AG04450 (cell line): ENCODE measurements at places on chromosomes 3 and 15. TPM values are rescaled to one million over a fixed set of nuclear protein-coding genes. Genes with fewer than 3 reads are reported as not detected.

The UMPS gene
- 25.3 and 27.9 TPM in 2 replicates for polyA plus RNA-seq

The TNFSF10 gene
- polyA plus RNA-seq, result 1.8 and 2.3 TPM in 2 replicates

- DNase-seq, result no peak
Measured at GRCh38 chr15:60571008-60571420, 92.1 kb upstream of the ICE2 start.

The GSK3B gene
- polyA plus RNA-seq, result 40.0 and 43.4 TPM in 2 replicates

The FEM1B gene
- 46.5 and 55.1 TPM in 2 replicates for polyA plus RNA-seq

DNA sequence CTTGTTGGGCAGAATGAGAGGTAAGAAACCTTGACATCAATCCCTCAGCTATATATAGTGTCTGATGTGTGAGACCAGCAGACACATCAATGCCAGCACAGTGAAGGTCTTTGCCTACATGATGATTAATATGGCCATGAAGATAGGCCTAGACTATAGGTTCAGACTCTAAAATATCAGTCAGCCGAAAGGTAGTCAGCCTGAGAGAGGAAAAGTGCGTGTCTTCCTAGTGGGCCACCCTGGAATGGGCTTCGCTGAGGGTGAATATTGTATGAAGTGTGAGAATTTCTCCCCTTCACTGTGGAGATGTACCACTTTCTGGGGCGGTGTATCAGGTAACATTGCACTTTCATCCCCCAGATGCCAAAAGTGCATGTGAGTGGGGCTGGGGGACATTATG, 33.0 kb upstream of the EPHB1 start:
- DNase-seq, result no peak

DNA sequence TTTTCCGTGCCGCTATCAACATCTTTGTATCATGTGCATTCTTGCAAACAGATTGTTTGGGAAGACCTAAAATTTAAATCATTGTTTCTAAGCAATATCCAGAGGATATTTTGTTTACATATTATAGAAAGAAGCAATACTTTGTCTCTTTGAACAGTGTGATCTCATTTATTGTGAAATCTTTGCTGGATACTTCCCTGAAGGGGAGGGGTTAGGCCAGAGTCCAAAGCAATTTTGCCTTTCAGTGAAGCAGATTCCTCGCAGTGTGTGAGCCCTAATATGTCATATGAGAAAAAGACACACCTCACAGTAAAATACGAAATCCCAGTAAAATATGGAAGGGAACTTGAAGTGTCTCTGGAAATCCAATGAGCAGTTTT, 158.7 kb upstream of the SLCO3A1 start:
- DNase-seq, result peak; percentile 15

DNA sequence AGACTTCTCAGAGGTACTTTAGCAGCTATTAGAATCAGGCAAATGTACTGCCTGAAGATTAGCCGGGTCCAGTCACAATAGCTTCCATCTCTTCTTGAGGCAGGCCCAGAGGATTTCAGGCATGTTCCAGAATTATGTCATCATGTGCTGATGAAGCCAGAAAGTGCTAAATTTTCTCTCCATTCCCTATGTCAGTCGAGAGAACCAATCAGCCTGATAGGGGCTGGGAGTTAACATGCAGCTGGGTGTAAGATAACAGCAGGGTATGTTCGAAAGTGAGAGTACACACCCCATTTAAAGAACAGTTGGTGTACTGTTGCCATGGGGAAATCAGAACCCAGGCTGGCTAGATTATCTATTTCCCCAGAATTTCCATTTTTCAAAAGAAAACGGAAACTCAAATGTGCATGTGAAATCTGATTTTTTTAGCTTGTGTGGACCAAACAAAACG, 48.7 kb downstream of the MYH15 start:
- no peak for DNase-seq

GRCh38 chr3:94008253-94008652, 20.1 kb downstream of the STX19 start:
- no peak for DNase-seq

DNA sequence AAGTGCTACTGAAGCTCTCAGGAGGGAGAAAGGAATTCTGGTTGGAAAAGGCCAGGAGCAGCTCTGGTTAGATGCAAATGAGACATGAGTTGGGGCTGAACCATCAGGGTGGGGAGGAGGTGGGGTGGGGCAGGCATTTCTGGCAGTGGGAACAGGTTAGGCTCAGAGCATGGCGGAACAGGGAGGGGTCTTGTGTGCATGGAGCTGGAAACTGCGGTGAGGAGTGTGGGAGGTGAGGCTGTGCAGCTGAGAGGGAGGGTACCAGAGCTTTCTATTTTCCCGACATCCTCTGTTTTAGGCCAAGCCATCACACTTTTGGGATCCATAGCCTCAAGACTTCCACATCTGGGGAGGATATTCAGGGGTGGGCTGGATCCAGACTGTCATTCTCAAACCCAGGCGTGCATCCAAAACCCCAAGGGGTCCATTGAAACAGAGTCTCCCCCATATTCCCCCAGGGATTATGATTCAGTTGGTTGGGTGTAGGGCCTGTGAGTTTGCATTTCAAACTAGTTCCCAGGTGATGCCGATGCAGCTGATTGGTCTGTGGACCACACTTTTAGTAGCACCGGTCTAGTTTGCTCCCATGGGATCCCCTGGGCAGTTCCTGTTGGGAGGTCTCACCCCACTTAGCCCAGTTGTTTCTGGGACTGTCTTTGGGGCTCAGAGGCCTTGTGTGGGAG, 100.9 kb upstream of the TLE3 start:
- no peak for DNase-seq

- DNase-seq, result no peak
Measured at GRCh38 chr3:187717572-187717971, 15.2 kb upstream of the RTP2 start.

- DNase-seq, result no peak
Measured at GRCh38 chr3:37819591-37819990, 42.1 kb upstream of the CTDSPL start.

The SLC2A2 gene
- polyA plus RNA-seq, result not detected in 2 replicates

The GHRL gene
- 0.10 TPM in 1 of 2 replicates, not detected in the other for polyA plus RNA-seq

The RBP2 gene
- polyA plus RNA-seq, result not detected in 2 replicates

- DNase-seq, result no peak
Measured at GRCh38 chr15:66488525-66488924, 9.0 kb downstream of the SNAPC5 start.

The ATP8B4 gene
- 0.67 and 1.0 TPM in 2 replicates for polyA plus RNA-seq

DNA sequence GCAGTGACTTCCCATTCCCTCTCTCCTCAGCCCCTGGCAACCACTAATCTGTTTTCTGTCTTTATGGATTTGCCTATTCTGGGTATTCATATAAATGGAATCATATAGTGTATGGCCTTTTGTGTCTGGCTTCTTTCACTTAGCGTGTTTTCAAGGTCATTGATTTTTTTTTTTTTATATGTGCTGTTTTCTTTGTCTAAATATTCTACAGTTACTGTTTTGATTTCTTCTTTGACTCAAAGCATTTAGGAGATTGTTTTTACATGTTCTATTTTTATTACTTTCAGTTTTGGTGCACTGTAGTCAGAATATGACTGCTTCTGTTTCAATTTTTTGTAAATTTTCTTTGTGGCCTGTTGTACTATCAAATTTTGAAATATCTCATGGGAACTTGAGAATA, 71.9 kb upstream of the RNU6-1 start:
- DNase-seq, result no peak

The RYR3 gene
- polyA plus RNA-seq, result not detected in 2 replicates

The IGSF10 gene
- polyA plus RNA-seq, result 0.02 TPM in 2 replicates

GRCh38 chr3:69761896-69762767, 22.9 kb downstream of the MITF start:
- DNase-seq, result peak; percentile 61

- DNase-seq, result no peak
Measured at GRCh38 chr3:157231071-157231470, 71.1 kb upstream of the CCNL1 start.

The WNT5A gene
- polyA plus RNA-seq, result 168 and 203 TPM in 2 replicates

- DNase-seq, result no peak
Measured at GRCh38 chr15:89646416-89647141, 8.7 kb downstream of the KIF7 start.

The ZNF662 gene
- 1.3 TPM in 2 replicates for polyA plus RNA-seq

The CTXN2 gene
- not detected in 2 replicates for polyA plus RNA-seq

DNA sequence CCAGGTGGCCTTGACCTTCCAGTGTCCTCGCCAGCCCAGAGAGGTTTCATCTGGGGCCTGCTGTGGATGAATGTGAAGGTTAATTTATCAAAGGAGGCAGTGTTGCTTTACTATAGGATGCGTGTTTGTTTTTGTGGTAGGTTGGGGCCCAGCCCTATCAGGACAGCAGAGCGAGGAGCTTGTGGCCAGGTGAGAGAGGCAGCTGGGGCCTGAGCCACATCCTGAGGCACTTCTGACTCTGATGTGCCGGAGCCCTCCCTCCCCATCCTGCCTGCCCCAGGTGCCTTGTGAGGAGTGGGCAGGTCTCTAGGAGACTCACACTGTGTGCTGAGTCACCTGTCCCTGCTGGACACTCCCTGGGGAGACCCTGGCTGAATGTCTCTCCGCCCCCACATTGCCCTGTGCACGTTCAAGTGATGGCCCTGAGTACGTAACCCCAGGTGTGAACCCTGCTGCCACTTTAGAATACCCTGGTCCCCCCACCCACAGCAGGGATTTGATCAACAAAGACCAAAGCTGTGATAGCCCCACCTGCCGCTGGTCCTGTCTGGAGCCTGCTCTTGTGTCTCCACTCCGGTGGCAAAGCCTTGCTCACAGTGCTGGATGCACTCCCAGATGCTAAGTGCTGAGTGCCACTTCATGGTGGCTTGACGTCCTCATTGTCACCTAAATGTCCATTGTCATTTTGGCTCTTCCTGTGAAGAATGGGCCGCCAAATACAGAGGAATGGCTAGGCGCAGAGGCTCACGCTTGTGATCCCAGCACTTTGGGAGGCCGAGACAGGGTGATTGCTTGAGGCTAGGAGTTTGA, 16.0 kb downstream of the FBLN2 start:
- no peak for DNase-seq

The HHATL gene
- polyA plus RNA-seq, result not detected in 2 replicates

DNA sequence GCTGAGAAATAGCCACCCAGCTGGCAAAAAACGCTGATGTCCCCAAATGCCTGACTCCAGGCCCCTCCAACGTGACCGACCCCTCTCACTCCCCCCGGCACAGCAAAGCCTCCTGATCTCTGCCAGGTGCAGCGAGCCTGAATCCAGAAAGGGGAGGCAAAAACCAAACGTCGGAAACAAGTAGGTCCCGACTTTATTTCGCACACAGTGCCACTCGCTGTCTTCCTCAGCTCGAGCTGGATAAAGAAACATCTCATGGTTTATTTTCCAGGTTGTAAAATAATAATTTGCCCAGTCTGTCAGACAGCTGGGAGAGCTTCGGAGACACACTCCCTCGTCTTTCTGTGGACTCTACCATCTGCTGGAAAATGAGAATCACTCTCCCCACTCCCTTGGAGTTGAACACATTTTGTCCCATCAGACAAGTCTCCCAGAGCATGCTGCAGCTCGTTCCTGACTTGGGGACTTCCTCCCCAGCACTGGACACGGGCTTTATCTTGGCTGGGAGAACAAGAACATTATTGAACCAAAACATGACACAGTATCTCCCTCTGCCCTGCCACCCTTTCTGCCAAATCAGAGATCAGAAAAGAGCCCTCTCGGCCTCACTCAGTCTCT, 142.8 kb downstream of the NUP210 start:
- DNase-seq, result no peak

The PRR20G gene
- not detected in 2 replicates for polyA plus RNA-seq

The PLSCR2 gene
- not detected in 2 replicates for polyA plus RNA-seq

- DNase-seq, result no peak
Measured at GRCh38 chr3:127254730-127255129, 33.1 kb downstream of the PRR20G start.

The UBE2E1 gene
- 107 and 134 TPM in 2 replicates for polyA plus RNA-seq

GRCh38 chr3:49058011-49058410, 28.8 kb upstream of the IMPDH2 start:
- DNase-seq, result no peak

DNA sequence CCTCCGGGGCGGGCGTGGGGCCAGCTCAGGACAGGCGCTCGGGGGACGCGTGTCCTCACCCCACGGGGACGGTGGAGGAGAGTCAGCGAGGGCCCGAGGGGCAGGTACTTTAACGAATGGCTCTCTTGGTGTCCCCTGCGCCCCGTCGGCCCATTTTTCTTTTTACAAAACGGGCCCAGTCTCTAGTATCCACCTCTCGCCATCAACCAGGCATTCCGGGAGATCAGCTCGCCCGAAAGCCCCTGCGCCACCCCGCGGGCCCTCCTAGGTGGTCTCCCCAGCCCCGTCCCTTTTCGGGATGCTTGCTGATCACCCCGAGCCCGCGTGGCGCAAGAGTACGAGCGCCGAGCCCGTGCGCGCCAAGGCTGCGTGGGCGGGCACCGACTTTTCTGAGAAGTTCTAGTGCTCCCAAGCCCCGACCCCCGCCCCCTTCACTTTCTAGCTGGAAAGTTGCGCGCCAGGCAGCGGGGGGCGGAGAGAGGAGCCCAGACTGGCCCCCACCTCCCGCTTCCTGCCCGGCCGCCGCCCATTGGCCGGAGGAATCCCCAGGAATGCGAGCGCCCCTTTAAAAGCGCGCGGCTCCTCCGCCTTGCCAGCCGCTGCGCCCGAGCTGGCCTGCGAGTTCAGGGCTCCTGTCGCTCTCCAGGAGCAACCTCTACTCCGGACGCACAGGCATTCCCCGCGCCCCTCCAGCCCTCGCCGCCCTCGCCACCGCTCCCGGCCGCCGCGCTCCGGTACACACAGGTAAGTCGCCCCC, at the start of gene THBS1:
THBS1 (plus strand) TSS at position 595 of the 757 bp plus-strand sequence. CDS start 779 bp downstream, outside the sequence.
- DNase-seq, result peak; percentile 95

DNA sequence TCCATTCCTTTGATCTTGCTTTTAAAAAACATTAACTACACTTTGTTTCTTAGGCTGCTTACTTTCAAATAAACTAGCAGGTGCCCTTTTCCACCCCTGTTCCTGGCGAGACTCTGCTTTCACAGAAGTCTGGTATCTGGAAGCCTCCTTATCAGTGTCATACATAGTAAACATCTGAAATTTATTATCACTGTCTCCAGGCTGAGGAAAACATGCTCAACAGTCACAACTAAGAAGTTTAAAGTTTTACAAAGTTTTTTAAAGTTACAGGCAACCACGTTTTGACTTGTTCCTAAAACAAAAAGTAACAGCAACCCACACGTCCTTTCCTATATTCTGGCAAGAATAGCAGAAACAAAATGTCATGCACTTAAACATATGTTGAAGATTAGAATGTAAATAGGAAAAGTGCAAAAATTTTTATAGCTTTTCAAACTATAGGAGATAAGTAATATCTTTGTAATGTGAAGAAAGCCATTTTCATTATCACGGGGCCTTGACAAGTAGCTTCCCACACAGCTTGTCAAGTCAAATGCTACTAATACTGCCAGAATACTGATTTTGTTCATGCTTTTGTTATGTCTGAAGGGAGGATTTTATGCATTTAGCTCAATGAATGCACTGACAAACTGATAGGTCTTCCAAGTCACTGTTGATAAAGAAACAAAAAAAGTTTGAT, 275.2 kb upstream of the KCNMB2 start:
- DNase-seq, result no peak

DNA sequence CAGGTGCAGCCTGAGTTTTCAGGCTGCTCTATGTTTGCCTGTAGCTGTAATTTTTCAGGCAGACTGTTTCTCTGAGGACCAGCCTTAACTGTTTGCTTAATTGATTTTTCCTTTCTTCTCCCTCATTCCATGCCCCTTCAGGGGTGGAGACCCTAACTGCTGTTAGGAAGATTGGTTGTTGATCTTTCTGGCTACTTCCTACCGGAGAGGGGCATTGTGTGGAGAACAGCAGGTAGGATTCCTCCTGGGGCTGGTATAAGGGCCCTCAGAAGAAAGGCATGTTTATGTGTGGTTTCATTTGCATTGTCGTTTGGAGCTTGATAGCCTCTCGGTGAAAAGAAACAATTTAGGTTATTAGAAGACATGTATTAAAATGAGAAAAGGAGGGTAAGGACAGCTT, 56.9 kb upstream of the GOLGA6L2 start:
- no peak for DNase-seq
